ENCODE measurements at places on chromosomes 5 and 9.
A peak's percentile ranks its signal among the peaks of the same experiment; 100 is the strongest.

GRCh38 chr9:34998266-34998665, 8.7 kb downstream of the DNAJB5 start:
- H3K4me3 ChIP-seq, result no peak overlapping the region
- no peak overlapping the region for H3K27ac ChIP-seq
- no peaks in the 10 kb centered on the region for H3K27me3 ChIP-seq
- H3K36me3 ChIP-seq, result peaks cover 4% of the 10 kb centered on the region

DNA sequence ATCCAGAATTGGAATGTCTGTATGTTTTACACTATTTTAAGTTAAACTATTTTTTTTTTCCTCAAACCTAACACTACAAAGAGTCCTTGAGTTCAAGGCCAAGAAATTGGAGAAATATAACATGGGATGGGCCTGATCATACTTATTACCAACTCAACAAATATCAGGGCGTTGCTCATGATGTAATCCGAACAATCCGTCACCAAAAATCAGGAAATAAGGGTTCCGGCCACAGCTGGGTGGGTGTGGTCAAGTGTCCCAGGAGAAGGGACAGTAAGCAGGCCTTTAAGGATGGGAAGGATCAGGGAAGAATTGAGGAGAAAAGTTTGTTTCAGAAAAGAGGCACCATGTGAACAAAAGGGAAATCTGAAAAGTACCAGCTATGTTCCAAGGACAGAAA, 29.8 kb downstream of the MED27 start:
- no peak for DNase-seq
- H3K4me1 ChIP-seq, result no peaks in the 10 kb centered on the region
- no peak overlapping the region for H3K4me3 ChIP-seq
- no peaks in the 10 kb centered on the region for H3K36me3 ChIP-seq
- no peaks in the 10 kb centered on the region for H3K27me3 ChIP-seq
- H3K27ac ChIP-seq, result no peak overlapping the region

- H3K4me1 ChIP-seq, result peaks cover 18% of the 10 kb centered on the region
- no peaks in the 10 kb centered on the region for H3K27me3 ChIP-seq
- H3K27ac ChIP-seq, result no peak overlapping the region
- no peaks in the 10 kb centered on the region for H3K36me3 ChIP-seq
- no peak for DNase-seq
Measured at GRCh38 chr5:144481861-144482260, 311.2 kb downstream of the KCTD16 start.

- H3K36me3 ChIP-seq, result no peaks in the 10 kb centered on the region
- H3K4me3 ChIP-seq, result no peak overlapping the region
Measured at GRCh38 chr5:102818345-102818744, 63.2 kb downstream of the PAM start.

DNA sequence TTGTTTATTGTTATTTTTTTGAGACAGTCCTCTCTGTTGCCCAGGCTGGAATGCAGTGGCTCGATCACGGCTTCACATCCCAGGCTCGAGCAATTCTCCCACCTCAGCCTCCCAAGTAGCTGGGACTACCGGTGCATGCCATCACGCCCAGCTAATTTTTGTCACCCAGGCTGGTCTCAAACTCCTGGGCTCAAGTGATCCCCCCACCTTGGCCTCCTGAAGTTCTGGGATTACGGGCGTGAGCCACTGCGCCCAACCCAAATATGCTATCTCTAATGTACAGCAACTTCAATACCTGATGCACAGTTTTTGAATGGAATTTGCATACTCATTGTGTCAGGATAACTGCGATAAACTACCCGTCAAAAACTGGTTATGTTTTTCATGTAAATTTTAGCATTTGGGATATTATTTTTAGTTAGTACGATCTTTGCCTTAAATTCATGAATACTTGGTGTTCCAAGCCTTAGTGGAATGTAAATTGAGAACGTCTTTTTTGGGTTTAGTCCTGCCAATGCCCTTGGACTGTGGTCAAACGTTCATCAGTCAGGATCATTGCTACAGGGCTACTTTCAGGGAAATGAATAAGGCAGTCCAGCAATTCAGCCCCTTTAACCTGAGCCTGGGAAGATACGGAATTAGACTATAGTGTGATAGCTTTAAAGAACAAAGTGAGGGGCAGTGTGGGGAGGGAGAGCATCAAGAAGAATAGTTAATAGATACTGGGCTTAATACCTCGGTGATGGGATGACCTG, 4.4 kb downstream of the UGCG start:
- no peak overlapping the region for H3K27ac ChIP-seq
- peaks cover 2% of the 10 kb centered on the region for H3K4me1 ChIP-seq
- no peak for DNase-seq
- no peaks in the 10 kb centered on the region for H3K27me3 ChIP-seq
- no peak overlapping the region for H3K4me3 ChIP-seq

- peak overlapping the region; percentile 6 for H3K4me3 ChIP-seq
- DNase-seq, result no peak
- no peak overlapping the region for H3K27ac ChIP-seq
- no peaks in the 10 kb centered on the region for H3K36me3 ChIP-seq
- H3K4me1 ChIP-seq, result peaks cover 28% of the 10 kb centered on the region
- H3K27me3 ChIP-seq, result no peaks in the 10 kb centered on the region
Measured at GRCh38 chr5:108730617-108731340, 16.9 kb upstream of the FER start.

DNA sequence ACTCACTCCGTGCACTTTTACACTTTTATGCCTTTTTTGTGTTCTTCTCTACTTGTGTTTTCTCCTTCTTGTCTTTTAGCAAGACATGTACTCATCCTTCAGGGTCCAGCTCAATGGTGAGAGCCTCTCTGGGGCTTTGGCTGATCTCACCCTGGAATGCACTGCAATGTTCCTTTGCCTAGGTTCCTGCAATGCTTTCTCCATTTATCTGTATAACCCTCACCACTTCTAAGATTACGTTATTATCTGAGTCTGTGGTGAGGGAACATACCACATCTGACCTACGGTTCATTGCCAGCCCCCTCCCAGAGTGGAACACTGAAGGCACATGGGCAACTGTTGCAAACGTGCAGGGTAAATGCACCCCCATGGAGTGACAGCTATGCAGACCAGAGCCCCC, 47.3 kb downstream of the KCNIP1 start:
- H3K27ac ChIP-seq, result no peak overlapping the region
- H3K27me3 ChIP-seq, result no peaks in the 10 kb centered on the region
- no peak for DNase-seq

DNA sequence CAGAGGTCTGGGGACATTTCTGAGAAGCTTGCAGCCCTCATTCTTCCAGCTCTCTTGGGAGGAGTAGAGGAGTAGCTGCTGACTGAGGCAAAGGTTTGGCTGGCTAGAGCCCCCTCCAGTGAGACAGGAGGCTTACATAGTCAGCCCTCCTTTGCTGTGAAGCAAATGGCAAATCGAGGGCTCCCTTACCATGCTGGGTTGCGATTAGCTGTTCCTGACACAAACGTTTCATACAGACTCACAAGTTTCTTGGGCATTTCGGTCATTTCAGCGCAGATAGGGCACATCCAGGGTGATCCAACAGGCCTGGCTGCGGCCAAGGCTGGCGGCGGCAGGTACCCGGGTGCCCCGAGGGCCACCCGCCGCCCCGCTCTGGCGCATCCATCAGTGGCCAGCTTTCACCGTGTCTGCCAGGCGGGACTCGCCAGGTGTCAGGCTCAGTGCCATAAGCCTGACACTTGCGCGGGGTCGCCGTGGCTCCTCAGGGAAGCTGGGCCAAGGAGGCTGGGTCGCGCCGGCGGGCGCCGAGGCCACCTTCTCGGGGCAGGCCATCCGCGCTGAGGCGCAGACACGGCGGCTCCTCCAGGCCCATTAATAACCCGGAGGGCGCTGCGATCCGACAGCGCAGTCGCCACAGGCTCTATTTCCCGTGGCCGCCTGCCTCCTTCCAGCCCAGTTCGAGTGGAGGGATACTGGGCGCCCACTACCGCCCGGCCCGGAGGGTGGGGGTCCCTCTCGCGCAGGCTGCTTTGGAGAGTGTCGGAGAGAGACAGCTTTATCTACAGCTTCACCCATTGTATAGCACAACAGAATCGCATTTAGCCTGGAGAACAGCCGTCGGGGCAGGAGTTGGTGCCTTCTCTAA, 9.1 kb downstream of the PRDM6 start:
- peak overlapping the region; percentile 2 for H3K4me3 ChIP-seq
- H3K4me1 ChIP-seq, result peaks cover 20% of the 10 kb centered on the region
- peaks cover 96% of the 10 kb centered on the region for H3K27me3 ChIP-seq
- no peak for DNase-seq

GRCh38 chr5:11640158-11640873, 263.9 kb downstream of the CTNND2 start:
- H3K4me3 ChIP-seq, result no peak overlapping the region
- H3K4me1 ChIP-seq, result peaks cover 7% of the 10 kb centered on the region
- no peak for DNase-seq
- no peak overlapping the region for H3K27ac ChIP-seq
- H3K27me3 ChIP-seq, result no peaks in the 10 kb centered on the region
- no peaks in the 10 kb centered on the region for H3K36me3 ChIP-seq

- H3K4me1 ChIP-seq, result peaks cover 15% of the 10 kb centered on the region
- H3K27ac ChIP-seq, result no peak overlapping the region
- no peaks in the 10 kb centered on the region for H3K36me3 ChIP-seq
- H3K27me3 ChIP-seq, result no peaks in the 10 kb centered on the region
Measured at GRCh38 chr5:126680191-126680817, 79.6 kb downstream of the PHAX start.

DNA sequence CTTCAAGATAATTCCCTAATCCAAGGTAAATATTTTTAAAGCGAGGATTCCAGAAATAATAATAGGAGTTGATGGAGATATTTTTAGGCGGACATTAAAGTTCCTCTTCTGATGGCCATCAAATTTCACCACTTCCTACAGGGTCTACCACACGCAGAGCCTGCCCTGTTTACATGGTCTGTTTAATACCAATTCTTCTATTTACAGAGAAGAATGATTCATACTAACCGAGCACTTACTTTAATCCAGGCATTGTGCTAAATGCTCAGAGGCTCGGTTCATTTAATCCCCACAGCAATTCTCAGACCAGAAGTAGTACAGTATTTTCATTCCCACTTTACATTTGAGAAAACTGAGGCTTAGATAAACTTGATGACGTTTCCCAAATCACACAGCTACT, 3.0 kb upstream of the ITGA1 start:
- no peak overlapping the region for H3K27ac ChIP-seq
- peaks cover 34% of the 10 kb centered on the region for H3K27me3 ChIP-seq
- DNase-seq, result no peak

- H3K27me3 ChIP-seq, result no peaks in the 10 kb centered on the region
- DNase-seq, result no peak
- no peak overlapping the region for H3K4me3 ChIP-seq
- H3K36me3 ChIP-seq, result no peaks in the 10 kb centered on the region
Measured at GRCh38 chr5:59069438-59070079, 486.7 kb downstream of the RAB3C start.

DNA sequence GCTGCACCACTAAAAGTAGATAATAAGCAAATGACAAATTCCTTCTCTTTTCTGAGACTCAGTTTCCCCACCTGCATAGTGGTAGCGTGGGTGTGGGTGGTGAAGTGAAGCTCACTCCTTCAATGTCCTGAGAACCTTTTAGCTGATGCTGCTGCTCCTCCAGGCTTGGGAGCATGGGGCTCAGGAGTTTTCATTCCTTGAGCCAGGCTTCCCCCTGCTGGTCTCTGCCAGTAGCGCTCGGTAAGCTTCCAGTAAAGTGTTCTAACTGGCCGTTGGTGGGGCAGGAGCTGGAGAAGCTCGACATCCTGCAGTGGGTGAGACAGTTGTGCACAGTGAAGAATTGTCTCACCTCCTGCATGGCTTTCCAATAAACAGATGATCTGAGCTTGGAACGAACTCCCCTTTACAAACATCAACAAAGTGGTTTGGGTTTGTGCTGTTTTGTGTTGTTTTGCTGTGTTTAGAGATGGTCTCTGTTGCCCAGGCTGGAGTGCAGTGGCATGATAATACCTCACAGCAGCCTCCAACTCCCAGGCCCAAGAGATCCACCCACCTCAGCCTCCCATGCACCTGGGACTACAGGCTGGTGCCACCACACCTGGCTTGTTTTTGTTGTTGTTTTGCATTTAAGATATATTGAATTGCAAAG, 34.6 kb downstream of the SPARC start:
- H3K27ac ChIP-seq, result no peak overlapping the region
- H3K4me1 ChIP-seq, result no peaks in the 10 kb centered on the region
- H3K4me3 ChIP-seq, result no peak overlapping the region

DNA sequence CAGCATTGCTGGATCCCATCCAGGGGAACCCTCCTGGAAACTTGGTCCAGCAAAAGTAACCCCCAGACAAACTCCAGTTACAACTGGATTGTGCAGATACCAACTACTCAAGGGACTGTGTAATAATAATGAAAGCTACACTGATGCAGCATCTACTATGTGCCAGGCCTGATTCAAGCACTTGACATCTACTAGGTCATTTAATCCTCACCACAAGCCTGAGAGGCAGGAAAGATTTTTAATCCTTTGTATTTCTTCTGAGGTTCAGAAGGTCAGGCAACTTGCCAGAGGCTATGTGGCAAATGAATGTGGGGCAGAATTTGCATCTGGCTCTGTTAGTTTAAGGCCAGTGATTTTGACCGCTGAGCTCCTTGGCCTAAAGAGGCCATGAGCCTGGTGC, 29.5 kb upstream of the FOXI1 start:
- no peak for DNase-seq
- no peak overlapping the region for H3K4me3 ChIP-seq
- H3K27ac ChIP-seq, result no peak overlapping the region
- peaks cover 22% of the 10 kb centered on the region for H3K27me3 ChIP-seq

- no peak overlapping the region for H3K27ac ChIP-seq
- H3K4me3 ChIP-seq, result no peak overlapping the region
- no peak for DNase-seq
- no peaks in the 10 kb centered on the region for H3K4me1 ChIP-seq
- no peaks in the 10 kb centered on the region for H3K36me3 ChIP-seq
Measured at GRCh38 chr5:43427306-43427705, 15.1 kb upstream of the CCL28 start.

DNA sequence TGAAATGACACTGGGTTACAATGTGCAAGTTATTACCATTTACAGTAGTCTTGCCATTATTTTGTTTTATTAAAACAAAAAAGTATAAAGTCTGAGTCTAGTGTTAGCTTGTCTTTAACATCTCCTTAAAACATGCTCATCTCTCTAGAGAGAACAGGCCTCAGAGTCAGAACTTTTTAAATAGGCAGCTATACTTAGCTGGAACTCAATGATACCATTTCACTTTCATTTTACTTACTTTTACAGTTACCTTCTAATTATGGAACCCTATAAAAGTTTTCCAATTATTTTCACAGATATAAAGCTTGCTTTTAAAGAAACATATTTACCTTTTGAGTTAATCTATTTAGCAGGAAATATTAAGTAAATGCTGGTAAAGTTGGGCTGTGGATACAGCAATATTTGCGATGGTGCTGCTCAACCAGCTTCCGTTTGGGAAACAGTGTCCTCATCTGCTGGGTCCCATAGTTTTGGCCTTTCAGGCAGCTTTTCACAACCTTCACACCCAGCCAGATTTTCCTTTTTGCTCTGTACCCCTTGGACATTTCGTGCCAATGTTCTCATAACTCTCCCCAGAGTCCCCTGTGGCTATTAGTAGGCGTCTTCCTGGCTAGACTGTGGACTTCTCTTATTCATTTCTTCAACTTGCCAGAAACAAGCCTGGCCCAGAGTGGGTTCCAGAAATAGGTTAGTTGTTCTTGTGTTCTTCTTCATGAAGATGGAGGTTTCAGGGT, 36.3 kb upstream of the UBTD2 start:
- no peaks in the 10 kb centered on the region for H3K4me1 ChIP-seq
- H3K4me3 ChIP-seq, result no peak overlapping the region
- H3K36me3 ChIP-seq, result no peaks in the 10 kb centered on the region
- H3K27me3 ChIP-seq, result no peaks in the 10 kb centered on the region

- H3K27ac ChIP-seq, result no peak overlapping the region
- H3K27me3 ChIP-seq, result no peaks in the 10 kb centered on the region
- no peak for DNase-seq
- H3K4me1 ChIP-seq, result no peaks in the 10 kb centered on the region
- peaks cover 14% of the 10 kb centered on the region for H3K36me3 ChIP-seq
- no peak overlapping the region for H3K4me3 ChIP-seq
Measured at GRCh38 chr9:83582029-83582428, 40.9 kb upstream of the IDNK start.
